ENCODE measurements at places on chromosomes 13 and 19.
A peak's percentile ranks its signal among the peaks of the same experiment; 100 is the strongest.

- DNase-seq = no peak
These were observed 99.7 kb downstream of the SPACA7 start for GRCh38 chr13:112475889-112476288.

DNA sequence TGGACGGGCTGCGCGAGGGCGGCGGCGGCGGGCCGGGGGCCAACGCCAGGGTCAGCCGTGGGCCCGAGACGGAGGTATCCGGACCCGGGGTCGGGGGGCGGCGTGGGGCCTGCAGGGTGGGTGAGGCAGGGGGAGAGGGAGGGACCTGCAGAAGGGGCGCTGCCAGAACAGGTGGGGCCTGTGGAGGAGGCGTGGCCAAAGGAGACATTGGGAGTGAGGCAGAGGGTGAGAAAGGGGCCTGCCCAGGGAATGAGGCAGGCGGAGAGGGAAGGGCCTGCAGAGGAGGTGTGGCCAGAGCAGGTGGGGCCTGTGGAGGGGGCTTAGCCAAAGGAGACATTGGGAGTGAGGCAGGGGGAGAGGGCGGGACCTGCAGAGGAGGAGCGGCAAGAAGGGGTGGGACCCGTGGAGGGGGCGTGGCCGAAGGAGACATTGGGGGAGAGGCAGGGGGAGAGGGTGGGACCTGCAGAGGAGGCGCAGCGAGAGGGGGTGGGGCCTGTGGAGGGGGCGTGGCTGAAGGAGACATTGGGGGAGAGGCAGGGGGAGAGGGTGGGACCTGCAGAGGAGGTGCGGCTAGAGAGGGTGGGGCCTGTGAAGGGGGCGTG is 4.2 kb downstream of the PRR36 start:
- DNase-seq = peak; percentile 64

GRCh38 chr19:47446534-47447469 is 24.9 kb downstream of the SLC8A2 start:
- no peak for DNase-seq

- no peak for DNase-seq
These were observed 9.6 kb upstream of the ZNRF4 start for GRCh38 chr19:5445561-5446055.

- DNase-seq = no peak
These were observed 24.1 kb upstream of the UBAC2 start for GRCh38 chr13:99176309-99177276.

- DNase-seq = no peak
These were observed 26.9 kb downstream of the SIPA1L3 start for GRCh38 chr19:37933937-37934358.

Data from LNCaP clone FGC (cell line).